Activated CD4-positive, alpha-beta T cell treated with anti-CD3 and anti-CD28 coated beads, Interleukin-2, amount 10 ng/mL, durations not matched to agents 7 days and 5 days (primary cell): ENCODE measurements at places on chromosomes 11 and 22. TPM values are rescaled to one million over a fixed set of nuclear protein-coding genes. Genes with fewer than 3 reads are reported as not detected.

Gene SLC15A3
- 4.2 TPM for total RNA-seq

Gene PAMR1
- not detected for total RNA-seq

Gene FXYD6
- not detected for total RNA-seq

Gene CHST1
- not detected for total RNA-seq

Gene NRGN
- 11.6 TPM for total RNA-seq

Gene CCDC15
- 9.0 TPM for total RNA-seq

DNA sequence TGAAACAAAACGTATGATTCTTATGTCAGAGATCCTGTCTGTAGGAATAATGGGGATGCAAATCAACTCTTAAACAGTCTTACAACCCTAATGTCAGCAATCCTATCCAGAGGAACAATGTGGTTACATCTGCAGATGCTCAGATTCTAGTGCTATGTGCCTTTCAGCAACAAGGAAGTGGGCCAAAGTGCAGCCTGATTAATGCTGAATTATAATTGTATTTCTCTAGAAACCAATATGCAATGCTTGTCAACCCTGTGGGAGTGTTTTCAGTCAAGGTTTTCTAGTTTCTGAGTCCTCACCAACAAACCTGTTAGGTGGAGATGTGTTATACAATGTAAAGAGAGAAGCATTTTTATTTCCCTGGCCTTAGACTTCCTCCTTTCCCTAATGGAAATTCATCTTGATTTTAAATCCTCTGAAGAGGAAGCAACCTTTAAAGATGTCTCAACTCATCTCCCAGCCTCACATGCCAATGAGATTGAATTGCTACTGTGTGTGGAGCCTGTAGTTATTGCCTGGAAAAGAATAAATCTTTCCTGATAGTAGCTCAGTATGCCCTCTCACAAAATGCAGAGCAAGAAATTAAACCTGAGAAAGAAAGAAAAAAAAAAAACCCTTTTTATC is 26.2 kb upstream of the TMEM123 start:
- no peak overlapping the region for H3K27ac ChIP-seq
- H3K4me1 ChIP-seq: peaks cover 47% of the 10 kb centered on the region
- DNase-seq: no peak
- no peaks in the 10 kb centered on the region for H3K27me3 ChIP-seq
- peaks cover 3% of the 10 kb centered on the region for H3K36me3 ChIP-seq
- H3K4me3 ChIP-seq: no peak overlapping the region

GRCh38 chr22:26923531-26923930 is 266.1 kb downstream of the MIAT start:
- H3K36me3 ChIP-seq: no peaks in the 10 kb centered on the region
- no peaks in the 10 kb centered on the region for H3K27me3 ChIP-seq
- no peak overlapping the region for H3K27ac ChIP-seq
- no peak for DNase-seq

DNA sequence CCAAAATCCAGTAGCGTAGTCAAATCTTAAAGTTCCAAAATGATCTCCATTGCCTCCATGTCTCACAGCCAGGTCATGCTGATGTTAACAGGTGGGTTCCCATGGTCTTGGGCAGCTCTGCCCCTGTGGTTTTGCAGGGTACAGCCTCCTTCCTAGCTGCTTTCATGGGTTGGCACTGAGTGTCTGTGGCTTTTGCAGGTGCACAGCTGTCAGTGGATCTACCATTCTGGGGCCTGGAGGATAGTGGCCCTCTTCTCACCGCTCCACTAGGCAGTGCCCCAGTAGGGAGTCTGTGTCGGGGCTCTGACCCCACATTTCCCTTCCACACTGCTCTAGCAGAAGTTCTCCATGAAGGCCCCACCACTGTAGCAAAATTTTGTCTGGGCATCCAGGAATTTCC is 132.8 kb downstream of the KCNC1 start:
- no peak overlapping the region for H3K4me3 ChIP-seq
- no peak for DNase-seq
- no peaks in the 10 kb centered on the region for H3K4me1 ChIP-seq

GRCh38 chr11:19502691-19503253 is 209.9 kb upstream of the NAV2 start:
- no peak for DNase-seq
- no peak overlapping the region for H3K27ac ChIP-seq
- H3K4me1 ChIP-seq: no peaks in the 10 kb centered on the region
- no peaks in the 10 kb centered on the region for H3K27me3 ChIP-seq

DNA sequence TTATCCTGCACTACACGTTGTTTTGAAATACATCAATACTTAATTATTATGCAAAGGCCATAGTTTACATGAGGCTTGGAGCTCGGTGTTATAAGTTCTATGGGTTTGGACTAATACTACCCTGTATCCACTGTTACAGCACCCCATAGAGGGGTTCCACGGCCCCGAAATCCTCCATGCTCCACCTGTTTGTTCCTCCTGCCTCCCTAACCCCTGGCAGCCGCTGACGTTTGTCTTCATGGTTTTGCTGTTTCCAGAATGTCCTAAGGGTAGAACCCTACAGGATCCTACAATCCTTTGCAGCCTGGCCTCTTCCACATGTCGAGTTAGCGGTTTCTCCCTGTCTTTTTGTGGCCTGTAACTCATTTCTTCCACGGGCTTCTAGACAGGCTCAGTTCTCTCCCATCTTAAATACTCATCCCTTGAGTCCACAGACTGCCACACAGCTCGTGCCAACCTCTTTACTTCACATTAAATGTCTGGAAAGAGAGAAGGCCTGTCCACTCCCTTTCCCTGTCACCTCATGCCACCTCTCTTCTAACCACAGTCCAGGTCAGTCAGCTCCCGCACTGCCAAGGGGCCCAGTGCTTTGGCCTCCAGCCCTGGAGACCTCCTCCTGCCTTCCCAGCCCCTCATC is 42.4 kb upstream of the TH start:
- H3K36me3 ChIP-seq: no peaks in the 10 kb centered on the region
- peak overlapping the region; percentile 60 for H3K4me3 ChIP-seq
- DNase-seq: no peak
- H3K27ac ChIP-seq: peak overlapping the region; percentile 87

GRCh38 chr11:78646564-78647185 is 72.0 kb upstream of the NARS2 start:
- no peak overlapping the region for H3K4me3 ChIP-seq
- no peaks in the 10 kb centered on the region for H3K36me3 ChIP-seq
- H3K27ac ChIP-seq: no peak overlapping the region
- peaks cover 2% of the 10 kb centered on the region for H3K27me3 ChIP-seq
- peak; percentile 70 for DNase-seq

GRCh38 chr22:43364169-43364435 is 20.9 kb upstream of the SCUBE1 start:
- no peak for DNase-seq
- peaks cover 10% of the 10 kb centered on the region for H3K27me3 ChIP-seq
- H3K4me1 ChIP-seq: no peaks in the 10 kb centered on the region
- H3K27ac ChIP-seq: no peak overlapping the region
- H3K4me3 ChIP-seq: no peak overlapping the region

DNA sequence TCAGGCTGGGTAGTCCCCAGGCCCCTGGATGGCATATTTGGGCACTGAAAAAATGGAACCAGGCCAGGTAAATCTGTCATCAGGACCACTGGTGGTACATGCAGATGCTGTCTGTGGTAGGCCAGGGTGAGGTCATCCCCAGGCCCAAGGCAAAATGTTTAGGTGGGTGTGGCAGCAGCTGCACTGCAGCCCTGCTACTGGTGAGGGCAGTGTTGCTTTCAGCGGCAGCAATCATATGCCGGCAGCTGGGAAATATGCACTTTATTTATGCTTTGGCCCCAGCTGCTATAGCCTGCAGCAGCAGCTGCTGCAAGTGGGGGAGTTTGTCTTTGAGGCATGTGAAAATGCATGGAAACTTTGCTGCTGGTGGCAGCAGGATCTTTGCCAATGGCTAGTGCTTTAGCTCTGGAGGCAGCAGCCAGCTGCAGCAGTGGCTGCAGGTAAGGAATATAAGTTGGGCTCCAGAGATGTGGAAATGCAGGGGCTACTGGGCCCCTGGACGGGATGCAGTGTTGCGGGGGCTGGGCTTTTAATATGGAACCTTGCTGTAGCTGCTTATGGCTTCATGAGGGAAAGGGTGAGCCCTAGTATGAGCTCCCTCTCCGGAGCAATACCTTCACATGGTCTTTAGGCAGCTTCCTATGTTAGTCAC is 365.7 kb upstream of the CADM1 start:
- H3K27ac ChIP-seq: no peak overlapping the region
- H3K4me1 ChIP-seq: peaks cover 5% of the 10 kb centered on the region
- H3K36me3 ChIP-seq: no peaks in the 10 kb centered on the region
- H3K4me3 ChIP-seq: no peak overlapping the region
- peaks cover 5% of the 10 kb centered on the region for H3K27me3 ChIP-seq
- no peak for DNase-seq
